ENCODE measurements at places on chromosomes 2 and 18. TPM values are rescaled to one million over a fixed set of nuclear protein-coding genes. Genes with fewer than 3 reads are reported as not detected.

The INO80C gene
- total RNA-seq: 277 TPM

The LRRTM4 gene
- total RNA-seq: not detected

The MYO1B gene
- total RNA-seq: 36.0 TPM

The LRP1B gene
- 0.48 TPM for total RNA-seq

The MAL gene
- total RNA-seq: 3.7 TPM

All from transverse colon (tissue), 4 donors.